ENCODE measurements at places on chromosomes 2 and 18. TPM values are rescaled to one million over a fixed set of nuclear protein-coding genes. Genes with fewer than 3 reads are reported as not detected.

The POTEE gene
- 0.26 TPM for total RNA-seq

The UGT1A5 gene
- not detected for total RNA-seq

The CROCC2 gene
- not detected for total RNA-seq

The GDF7 gene
- total RNA-seq = 17.2 TPM

The LCT gene
- not detected for total RNA-seq

The POTEI gene
- 0.26 TPM for total RNA-seq

The PHOSPHO2 gene
- total RNA-seq = 2.5 TPM

The ALPG gene
- not detected for total RNA-seq

The CRYBA2 gene
- total RNA-seq = not detected

The NTSR2 gene
- total RNA-seq = not detected

The MAB21L4 gene
- not detected for total RNA-seq

The LTBP1 gene
- 22.1 TPM for total RNA-seq

The ZFP36L2 gene
- total RNA-seq = 13.4 TPM

The DHRS9 gene
- total RNA-seq = not detected

The GPBAR1 gene
- 0.13 TPM for total RNA-seq

The PTPRN gene
- total RNA-seq = not detected

The PSME4 gene
- 35.2 TPM for total RNA-seq

The RMND5A gene
- 81.0 TPM for total RNA-seq

The MDH1B gene
- 0.13 TPM for total RNA-seq

The CYS1 gene
- under 0.01 TPM for total RNA-seq

The FASTKD2 gene
- total RNA-seq = 31.6 TPM

The LBH gene
- total RNA-seq = 52.0 TPM

The ANKMY1 gene
- 3.2 TPM for total RNA-seq

The CGREF1 gene
- 5.1 TPM for total RNA-seq

The METTL4 gene
- 8.3 TPM for total RNA-seq

The AMER3 gene
- not detected for total RNA-seq

The SCYGR4 gene
- total RNA-seq = not detected

The RAB27B gene
- total RNA-seq = not detected

The FAM161A gene
- total RNA-seq = 0.76 TPM

The AKAIN1 gene
- total RNA-seq = not detected

The RIT2 gene
- not detected for total RNA-seq

The TSPYL6 gene
- total RNA-seq = not detected

The ALPI gene
- total RNA-seq = not detected

The GALNT5 gene
- total RNA-seq = not detected

The IL36RN gene
- not detected for total RNA-seq

The CDH2 gene
- 1.8 TPM for total RNA-seq

The TMEFF2 gene
- total RNA-seq = not detected

The RAB17 gene
- 12.3 TPM for total RNA-seq

The CYP26B1 gene
- total RNA-seq = not detected

The IL36A gene
- not detected for total RNA-seq

All from dermis microvascular lymphatic vessel endothelial cell (primary cell).